ENCODE measurements at places on chromosomes 7 and 10. TPM values are rescaled to one million over a fixed set of nuclear protein-coding genes. Genes with fewer than 3 reads are reported as not detected.
A peak's percentile ranks its signal among the peaks of the same experiment; 100 is the strongest.

DNA sequence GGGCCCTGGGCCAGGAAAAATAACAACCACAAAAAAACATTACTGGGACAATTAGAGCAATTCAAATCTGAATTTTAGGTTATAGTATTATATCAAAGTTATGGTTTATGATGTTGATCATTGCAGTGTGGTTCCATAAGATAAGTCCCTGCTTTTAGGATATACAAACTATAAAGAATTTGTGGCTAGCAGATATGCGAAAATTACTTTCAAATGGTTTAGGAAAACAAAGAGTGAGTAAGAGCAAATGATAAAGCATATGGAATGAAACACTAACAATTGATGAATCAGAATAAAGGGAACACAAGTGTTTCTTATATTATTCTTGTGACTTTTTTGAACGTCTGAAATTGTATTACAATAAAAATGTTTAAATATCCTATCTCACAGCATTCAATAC, 64.4 kb upstream of the HECTD2 start:
- DNase-seq: no peak

The PAPOLB gene
- total RNA-seq: 0.23 TPM

GRCh38 chr7:880450-880849, 4.1 kb downstream of the GET4 start:
- DNase-seq: no peak

- no peak for DNase-seq
These were observed 3.1 kb upstream of the SFRP5 start for GRCh38 chr10:97774811-97775294.

- DNase-seq: no peak
These were observed 124.3 kb downstream of the THSD7A start for GRCh38 chr7:11707606-11708193.

DNA sequence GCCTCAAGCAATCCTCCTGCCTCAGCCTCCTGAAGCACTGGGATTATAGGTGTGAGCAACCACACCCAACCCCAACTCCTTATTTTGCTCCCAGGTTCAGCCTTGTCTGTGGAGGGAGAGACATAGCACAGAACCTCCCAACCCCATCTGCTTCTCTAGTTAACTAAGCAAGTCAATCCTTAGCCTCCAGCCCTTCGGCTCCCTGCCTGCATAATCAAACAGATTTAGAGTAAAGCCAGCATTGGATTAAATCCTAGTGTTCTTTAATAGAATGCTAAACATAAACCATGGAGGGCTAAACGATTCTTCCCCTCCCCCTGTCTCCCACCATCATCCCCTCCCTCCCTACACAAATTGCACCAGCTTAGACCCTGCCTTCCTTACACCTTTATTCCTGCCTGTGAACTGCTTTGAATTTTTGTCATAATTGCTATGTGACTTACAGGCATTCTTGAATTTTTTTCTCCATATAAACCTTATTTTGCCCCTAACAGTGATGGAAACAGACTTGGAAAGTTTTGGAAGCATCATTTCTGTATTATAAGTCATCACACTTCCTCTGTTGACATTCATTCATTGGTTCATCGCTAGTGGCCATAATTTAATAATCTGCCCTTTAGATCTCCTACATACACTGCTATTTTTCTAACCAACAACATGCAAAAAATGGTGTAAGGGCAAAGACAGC, 72.6 kb upstream of the TOMM7 start:
- no peak for DNase-seq

DNA sequence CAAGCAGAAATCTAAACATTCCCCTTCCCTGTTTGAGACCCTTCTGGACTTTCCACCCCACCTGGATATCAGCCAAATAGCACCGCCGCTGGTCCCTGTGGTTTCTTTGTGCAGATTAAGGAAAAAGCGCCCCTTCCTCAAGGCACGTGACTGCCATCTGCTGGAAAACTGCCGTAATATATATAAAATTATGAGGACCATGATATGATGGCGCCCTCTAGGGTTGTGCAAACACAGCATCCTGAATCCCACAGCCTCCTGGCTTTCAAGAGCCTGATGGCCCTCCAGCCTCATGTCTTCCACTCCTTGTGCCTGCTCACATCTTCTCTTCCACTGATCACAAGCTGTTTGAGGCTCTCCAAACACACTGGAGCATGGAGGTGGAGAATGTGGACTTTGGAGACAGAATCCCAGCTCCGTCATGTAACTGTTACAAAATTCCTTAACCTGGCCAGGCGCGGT, 121.3 kb downstream of the MYL10 start:
- DNase-seq: peak; percentile 88

DNA sequence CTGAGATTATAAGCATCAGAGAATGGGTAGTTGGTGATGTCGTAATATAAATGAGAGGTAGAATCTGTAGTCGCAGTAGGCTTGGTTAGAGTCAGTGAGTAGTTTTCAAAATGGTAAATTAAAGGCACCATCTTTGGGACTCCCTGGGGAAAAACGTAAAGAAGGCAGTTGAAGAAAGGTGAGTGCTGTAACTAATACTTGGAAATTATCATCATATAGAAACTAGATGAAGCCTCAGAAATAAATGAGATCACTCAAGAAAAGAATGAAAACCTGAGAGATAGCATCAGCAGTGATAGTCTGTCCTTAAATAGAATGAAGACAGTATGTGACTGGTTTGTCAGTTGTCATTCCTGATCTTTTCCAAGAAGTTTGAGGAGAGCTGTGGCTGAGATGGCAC, 23.8 kb downstream of the PALS2 start:
- DNase-seq: no peak

The TMEM225B gene
- total RNA-seq: 0.91 TPM

- DNase-seq: no peak
These were observed 294.4 kb upstream of the DKK1 start for GRCh38 chr10:52019656-52020055.

The DDX50 gene
- 57.7 TPM for total RNA-seq

The PARG gene
- total RNA-seq: 51.2 TPM

DNA sequence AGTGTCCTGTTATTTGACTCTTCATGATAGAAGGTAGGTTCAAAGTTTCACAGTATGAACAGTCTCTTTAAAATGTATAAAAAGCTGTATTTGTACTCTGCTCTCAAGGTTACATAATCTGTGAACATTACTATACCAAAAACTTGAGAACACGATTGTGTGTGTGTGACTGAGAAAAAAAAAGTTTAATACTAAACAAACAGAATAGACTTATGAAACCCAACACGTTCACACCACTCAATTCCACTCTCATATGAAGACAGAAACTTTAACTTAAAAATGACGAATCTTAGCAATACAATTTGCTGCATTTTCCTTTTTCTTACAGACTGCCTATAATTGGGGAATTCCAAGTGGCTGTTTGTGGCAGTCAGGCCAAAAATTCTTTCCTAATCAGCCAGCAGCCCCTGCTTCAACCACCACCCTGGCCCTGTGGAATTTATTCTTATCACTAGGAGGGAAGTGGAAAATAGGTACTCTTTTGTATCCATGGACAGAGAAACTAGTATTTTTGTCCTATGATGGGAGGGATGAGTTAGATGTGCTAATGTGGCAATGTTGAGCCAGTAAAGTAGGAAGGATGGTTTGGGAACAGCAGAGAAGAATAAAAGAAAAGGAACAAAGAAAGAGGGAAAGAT, 42.8 kb downstream of the MINDY3 start:
- no peak for DNase-seq

DNA sequence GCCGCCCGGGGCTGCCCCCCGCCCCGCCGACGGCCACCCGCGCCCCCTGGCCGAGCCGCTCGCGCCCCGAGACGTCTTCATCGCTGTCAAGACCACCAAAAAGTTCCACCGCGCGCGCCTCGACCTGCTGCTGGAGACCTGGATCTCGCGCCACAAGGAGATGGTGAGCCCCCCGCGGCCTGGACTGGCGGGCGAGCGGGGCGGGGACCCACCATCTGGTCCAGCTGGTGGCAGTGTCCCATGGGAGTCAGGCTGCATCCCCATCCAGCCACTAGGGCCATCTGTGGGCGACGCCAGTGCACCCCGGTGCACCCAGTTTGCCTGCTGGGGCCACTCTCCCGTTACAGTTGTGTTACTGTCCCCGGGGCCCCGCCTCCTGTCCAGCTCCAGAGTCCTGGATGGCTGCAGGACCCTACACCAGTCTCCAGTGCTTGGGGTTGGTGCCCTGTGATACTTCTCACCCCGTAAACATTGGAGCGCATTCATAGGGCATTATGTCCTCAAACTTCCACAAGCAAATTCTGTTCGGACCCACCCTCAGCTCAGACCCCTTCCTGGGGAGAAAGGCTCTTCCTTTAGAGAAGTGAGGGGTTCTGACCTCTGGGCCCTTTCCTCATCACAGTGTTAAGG, 672 bp downstream of the LFNG start:
- DNase-seq: peak; percentile 39

DNA sequence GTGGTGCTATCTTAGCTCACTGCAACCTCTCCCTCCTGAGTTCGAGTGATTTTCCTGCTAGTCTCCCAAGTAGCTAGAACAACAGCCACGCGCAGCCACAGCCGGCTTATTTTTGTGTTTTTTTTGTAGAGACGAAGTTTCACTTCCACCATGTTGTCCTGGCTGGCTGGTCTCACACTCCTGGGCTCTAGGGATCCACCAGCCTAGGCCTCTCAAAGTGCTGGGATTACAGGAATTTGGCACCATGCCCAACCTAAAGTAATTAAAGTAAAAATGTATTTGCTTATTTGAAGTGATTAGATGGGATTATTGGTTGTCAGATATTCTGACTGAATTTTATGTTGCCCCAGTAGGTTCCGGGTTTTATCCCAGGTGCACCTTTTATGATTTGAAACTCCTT, 22.7 kb downstream of the LUC7L2 start:
- no peak for DNase-seq
